Fibroblast of upper back skin (primary cell): ENCODE measurements at places on chromosomes 3 and 15.

GRCh38 chr15:29920515-29920914, 98.2 kb upstream of the TJP1 start:
- DNase-seq: no peak

DNA sequence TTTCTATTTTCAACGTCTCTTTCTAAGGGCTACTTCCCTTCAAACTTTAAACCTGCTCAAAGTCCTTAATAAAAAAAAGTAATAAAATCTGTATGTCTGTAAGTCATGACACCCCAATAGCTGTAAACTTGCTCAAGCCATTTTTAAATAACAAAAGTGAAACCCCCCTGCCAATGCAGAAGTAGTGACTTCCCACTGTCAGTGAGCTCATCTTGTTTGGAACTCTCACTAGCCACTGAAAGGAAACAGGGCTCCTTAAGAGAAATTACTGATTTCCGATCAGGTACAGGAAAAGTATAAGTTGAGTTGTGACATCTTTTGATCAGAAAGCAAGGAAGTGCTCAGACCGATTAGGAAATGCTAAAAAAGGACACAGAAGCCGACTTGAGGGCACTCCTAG, 27.6 kb upstream of the GPR171 start:
- no peak for DNase-seq

DNA sequence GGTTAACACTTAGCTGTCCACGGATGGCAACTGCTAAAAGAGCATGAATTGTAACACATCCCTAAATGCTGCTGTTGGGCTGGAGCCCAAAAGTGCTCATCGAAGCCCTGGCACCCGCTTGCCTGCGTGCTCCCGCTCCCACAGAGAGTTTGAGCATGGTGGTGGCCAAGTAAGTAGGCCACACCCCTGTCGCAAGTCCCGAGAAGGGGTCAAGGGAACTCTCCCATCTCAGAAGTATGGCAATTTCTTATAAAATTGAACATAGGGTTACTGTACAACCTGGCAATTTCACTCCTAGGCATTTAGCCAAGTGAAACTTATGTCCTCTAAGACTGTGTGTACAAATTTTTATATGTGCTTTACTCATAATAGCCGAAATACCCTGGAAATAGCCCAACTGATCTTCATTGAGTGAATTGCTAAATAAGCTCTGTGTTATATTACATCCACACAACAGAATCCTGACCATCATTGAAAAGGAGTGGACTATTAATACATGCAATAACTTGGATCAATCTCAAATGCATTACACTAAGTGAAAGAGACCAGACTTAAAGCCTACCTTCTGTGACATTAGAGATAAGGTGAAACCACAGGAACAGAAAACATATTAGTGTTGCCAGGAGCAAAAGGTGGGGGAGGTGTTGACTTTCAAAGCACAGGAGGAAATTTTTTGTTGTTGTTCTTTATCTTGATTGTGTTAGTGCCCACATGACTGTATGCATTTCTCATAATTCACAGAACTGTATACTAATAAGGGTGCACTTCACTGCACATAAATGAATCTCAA, 1.5 kb upstream of the GCSAM start:
- DNase-seq: no peak

GRCh38 chr15:56244811-56245576, 1.3 kb upstream of the RFX7 start:
- no peak for DNase-seq
